Chondrocyte (in vitro differentiated cells): ENCODE measurements at places on chromosomes 5 and 9. TPM values are rescaled to one million over a fixed set of nuclear protein-coding genes. Genes with fewer than 3 reads are reported as not detected.

The CCDC187 gene
- not detected in 3 replicates for total RNA-seq

The ERCC6L2 gene
- 34.9 to 41.1 TPM (median 35.8 TPM) in 3 replicates for total RNA-seq

The GFM2 gene
- total RNA-seq: 17.0 to 28.5 TPM (median 18.2 TPM) in 3 replicates

DNA sequence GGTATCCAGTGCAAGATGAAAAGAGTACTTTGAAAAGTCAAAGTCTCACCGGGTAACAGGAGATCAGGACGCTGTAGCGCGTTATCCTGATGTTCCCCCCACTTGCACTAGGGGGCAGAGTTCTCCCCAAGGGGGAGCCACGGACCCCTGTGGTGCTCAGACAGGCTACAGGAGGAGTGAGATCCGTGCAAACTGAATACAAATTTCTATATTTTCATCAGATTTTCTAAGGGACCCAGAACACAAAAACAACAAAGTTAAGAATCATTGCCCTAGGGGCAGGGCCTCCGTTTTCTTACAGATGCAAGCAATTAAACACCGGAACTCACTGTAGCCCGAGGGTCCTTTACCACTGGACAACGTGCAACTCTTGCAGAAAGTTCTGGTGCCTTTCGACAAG is 2.0 kb downstream of the MYO10 start:
- H3K27ac ChIP-seq: peak overlapping the region; percentile 43
- DNase-seq: no peak
- H3K36me3 ChIP-seq: no peaks in the 10 kb centered on the region
- H3K4me1 ChIP-seq: peaks cover 58% of the 10 kb centered on the region
- peak overlapping the region; percentile 93 for H3K4me3 ChIP-seq
- H3K27me3 ChIP-seq: peaks cover 17% of the 10 kb centered on the region

DNA sequence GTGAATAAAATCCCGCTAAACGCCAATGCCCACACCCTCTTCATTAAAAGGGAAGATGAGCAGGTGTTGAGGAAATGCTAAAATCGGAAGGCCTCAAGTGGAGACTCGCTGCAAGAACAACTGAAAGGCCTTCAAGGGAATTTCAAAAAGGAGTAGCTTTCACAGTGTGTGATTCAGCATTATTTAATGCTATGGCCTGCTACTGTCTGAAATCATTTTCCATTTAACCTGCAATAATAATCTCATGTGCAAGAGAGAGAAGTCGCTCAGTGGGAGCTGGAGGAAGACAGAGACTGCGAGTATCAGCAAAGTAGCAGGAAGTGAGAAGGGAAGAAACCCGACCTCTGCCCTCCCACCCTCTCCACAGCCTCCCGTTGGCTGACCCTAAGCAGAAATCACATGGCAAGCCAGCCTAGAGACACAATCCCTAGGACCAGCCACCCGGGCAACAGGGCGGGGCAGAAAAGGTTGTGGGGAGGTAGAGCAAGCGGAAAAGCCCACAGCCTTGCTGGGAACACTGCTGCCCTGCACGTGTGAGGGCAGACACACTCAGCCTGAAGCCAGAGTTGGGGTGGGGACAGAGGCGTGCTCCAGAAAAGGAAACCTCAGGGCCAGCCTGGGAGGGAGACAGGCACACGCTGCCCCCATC is 39.9 kb upstream of the CTSL start:
- peaks cover 22% of the 10 kb centered on the region for H3K4me1 ChIP-seq
- DNase-seq: no peak
- H3K4me3 ChIP-seq: no peak overlapping the region
- peak overlapping the region; percentile 42 for H3K27ac ChIP-seq

- DNase-seq: no peak
- no peak overlapping the region for H3K4me3 ChIP-seq
- no peaks in the 10 kb centered on the region for H3K36me3 ChIP-seq
- H3K27me3 ChIP-seq: no peaks in the 10 kb centered on the region
These were observed 4.9 kb upstream of the TBCA start for GRCh38 chr5:77781076-77781475.

- H3K4me3 ChIP-seq: no peak overlapping the region
- H3K27me3 ChIP-seq: no peaks in the 10 kb centered on the region
- no peak for DNase-seq
- H3K4me1 ChIP-seq: peaks cover 36% of the 10 kb centered on the region
- H3K36me3 ChIP-seq: no peaks in the 10 kb centered on the region
- H3K27ac ChIP-seq: no peak overlapping the region
These were observed 1.6 kb downstream of the FASTKD3 start for GRCh38 chr5:7867260-7867659.

DNA sequence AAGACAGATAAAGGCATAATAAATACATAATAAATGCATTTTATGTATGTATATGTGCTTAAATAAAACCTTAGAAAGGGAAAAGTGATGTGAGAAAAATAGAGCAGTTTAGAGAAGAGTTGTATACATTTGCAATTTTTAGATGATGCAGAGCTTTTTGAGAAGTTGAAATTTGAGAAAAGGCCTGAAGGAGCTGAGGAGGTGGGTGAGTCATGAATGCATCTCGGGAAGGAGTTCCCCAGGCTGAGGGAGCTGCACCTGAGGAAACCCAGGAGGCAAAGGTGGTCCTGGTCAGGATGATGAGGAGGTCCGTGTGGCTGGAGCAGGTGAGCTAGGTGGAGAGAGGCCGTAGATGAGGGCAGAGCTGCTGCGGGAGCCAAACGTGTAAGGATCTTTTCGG is 17.4 kb upstream of the CD180 start:
- H3K4me1 ChIP-seq: peaks cover 27% of the 10 kb centered on the region
- no peaks in the 10 kb centered on the region for H3K36me3 ChIP-seq
- no peak overlapping the region for H3K4me3 ChIP-seq
- H3K27me3 ChIP-seq: no peaks in the 10 kb centered on the region
- no peak for DNase-seq

DNA sequence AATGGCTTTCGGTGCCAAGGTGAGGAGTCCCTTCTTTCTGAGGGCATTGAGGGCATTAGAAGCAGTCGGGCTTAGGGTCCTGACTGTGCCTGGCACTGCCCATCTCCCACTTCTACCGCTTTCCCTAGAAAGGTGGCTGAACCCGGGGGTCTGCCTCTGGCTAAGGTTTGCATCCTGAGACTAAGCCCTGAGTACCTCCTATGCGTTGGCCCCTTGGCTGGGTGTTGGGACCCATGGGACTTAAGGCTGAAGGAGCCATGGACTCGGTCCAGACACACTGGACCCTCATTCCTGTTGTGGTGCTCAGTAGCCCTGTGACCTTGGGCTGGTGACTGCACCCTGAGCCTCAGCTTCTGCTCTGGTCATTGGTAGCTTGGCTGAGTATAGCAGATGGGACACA is 23.9 kb downstream of the DAB2IP start:
- peaks cover 7% of the 10 kb centered on the region for H3K36me3 ChIP-seq
- no peak overlapping the region for H3K27ac ChIP-seq
- no peak for DNase-seq
- H3K27me3 ChIP-seq: no peaks in the 10 kb centered on the region

DNA sequence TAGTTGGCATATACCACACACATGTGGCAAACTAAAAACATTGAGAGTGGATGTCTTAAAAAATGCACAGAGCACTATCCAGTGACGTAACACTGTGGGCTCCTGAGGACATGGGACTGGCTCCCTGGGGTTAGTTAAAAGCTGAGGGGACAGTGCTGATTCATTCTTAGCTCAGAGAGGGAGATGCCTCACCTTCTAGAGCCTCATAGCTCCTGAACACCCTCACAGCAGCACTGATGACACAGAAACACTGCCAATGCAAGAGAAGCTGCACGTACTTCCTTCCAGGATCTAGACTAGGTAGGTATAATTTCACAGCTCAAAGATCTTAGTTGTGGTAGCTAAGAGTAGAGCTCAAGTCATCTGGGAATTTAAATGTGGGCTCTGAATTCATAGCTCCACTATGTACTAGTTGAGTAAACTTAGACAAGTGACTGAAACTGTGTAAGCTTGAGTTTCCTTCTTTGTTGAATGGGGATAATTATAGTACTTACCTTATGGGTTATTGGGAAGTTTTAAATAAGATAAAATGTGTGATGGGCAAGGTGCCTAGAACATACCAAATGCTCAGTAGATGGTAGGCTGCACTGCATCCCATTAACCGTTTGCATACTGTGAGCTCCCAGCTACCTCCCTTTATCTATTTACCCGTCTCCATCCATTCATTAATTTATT is 279.9 kb downstream of the ASTN2 start:
- peaks cover 4% of the 10 kb centered on the region for H3K27me3 ChIP-seq
- no peak for DNase-seq
- no peak overlapping the region for H3K4me3 ChIP-seq
- H3K4me1 ChIP-seq: no peaks in the 10 kb centered on the region

DNA sequence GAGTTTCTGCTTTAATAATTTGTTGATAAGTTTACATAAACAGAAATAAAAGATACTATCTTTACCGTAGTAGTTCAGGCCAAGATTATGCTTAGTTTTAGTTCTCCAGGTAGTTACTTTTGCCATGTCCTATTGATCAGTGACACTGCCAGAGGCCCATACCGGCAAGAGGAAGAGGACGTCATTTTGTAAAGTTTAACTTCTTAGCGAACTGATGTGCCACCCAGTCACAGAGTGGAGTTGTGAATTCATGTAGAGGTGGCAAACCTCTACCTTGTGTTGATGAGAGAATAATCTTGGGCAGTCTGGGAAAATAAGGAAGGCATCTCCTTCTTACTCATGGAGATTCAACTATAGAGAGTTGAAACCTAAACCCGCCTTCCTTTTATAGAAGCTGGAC is 21.8 kb downstream of the RGMB start:
- no peak overlapping the region for H3K27ac ChIP-seq
- DNase-seq: no peak
- no peaks in the 10 kb centered on the region for H3K27me3 ChIP-seq
- no peak overlapping the region for H3K4me3 ChIP-seq
- peaks cover 17% of the 10 kb centered on the region for H3K36me3 ChIP-seq
- peaks cover 36% of the 10 kb centered on the region for H3K4me1 ChIP-seq

DNA sequence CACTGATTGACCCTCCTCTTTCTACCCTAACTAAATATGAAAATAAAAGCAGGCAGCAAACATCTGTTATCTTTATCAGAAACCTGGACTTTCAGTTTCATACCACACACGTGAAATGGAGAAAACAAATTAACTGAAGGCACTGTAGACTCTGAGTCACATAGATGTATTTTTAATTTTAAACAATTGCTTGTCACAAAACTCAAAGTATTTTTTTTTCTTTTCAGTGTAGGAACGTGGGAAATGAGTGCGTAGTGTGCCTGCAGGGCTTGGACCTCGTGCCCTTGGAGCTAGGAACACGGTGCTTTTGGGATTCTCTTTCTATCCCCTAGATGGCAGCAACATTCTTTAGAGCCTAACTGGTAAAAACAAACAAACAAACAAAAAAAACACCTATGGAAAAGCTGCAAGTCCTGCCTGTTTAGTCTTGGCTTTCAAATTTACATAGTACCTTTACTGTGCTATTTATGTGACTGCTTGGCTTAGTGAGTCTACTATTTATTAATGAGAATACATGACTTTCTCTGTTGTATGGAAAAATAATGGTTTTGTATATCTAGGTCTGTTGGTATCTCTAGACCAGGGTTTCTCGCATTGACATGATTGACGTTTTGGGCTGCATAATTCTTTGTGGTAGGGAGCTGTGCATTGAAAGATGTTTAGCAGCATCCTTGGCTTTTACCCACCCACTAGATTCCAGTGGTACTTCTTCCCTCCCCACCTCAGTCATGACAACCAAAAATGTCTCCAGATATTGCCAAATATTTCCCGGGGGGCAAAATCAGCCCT is 16.8 kb upstream of the ACTBL2 start:
- H3K27ac ChIP-seq: no peak overlapping the region
- no peaks in the 10 kb centered on the region for H3K36me3 ChIP-seq
- H3K4me3 ChIP-seq: no peak overlapping the region
- H3K27me3 ChIP-seq: no peaks in the 10 kb centered on the region
- DNase-seq: no peak

DNA sequence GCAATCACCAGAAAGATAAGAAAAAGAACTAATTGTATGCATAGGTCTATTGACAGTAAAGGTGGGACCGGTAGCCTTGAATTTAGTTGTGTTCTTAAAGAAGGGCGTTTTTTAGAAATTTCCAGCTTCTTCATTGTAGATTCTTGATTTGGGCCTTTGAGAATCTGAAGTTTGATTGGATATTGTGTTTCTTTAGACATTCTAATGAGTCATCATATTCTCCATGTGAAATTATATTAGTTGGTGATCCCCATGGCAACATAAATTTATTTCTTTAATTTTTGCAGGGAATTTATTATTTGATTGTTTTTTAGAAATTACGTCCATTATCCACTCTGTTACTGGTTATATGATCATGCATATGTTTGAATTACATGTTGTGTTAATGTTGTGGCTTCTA is 63.6 kb downstream of the MAN2A1 start:
- no peak overlapping the region for H3K27ac ChIP-seq
- peaks cover 17% of the 10 kb centered on the region for H3K36me3 ChIP-seq
- peaks cover 25% of the 10 kb centered on the region for H3K4me1 ChIP-seq
- DNase-seq: no peak
- H3K4me3 ChIP-seq: no peak overlapping the region

GRCh38 chr5:176535101-176535663 is 2.0 kb downstream of the RNF44 start:
- no peak for DNase-seq
- peak overlapping the region; percentile 91 for H3K4me3 ChIP-seq
- H3K4me1 ChIP-seq: peaks cover 43% of the 10 kb centered on the region
- H3K36me3 ChIP-seq: peaks cover 2% of the 10 kb centered on the region
- no peaks in the 10 kb centered on the region for H3K27me3 ChIP-seq

GRCh38 chr5:148374690-148375360 is 8.9 kb upstream of the FBXO38 start:
- no peak for DNase-seq
- H3K27me3 ChIP-seq: no peaks in the 10 kb centered on the region
- H3K4me1 ChIP-seq: peaks cover 3% of the 10 kb centered on the region
- no peaks in the 10 kb centered on the region for H3K36me3 ChIP-seq
- H3K27ac ChIP-seq: no peak overlapping the region
- H3K4me3 ChIP-seq: no peak overlapping the region

DNA sequence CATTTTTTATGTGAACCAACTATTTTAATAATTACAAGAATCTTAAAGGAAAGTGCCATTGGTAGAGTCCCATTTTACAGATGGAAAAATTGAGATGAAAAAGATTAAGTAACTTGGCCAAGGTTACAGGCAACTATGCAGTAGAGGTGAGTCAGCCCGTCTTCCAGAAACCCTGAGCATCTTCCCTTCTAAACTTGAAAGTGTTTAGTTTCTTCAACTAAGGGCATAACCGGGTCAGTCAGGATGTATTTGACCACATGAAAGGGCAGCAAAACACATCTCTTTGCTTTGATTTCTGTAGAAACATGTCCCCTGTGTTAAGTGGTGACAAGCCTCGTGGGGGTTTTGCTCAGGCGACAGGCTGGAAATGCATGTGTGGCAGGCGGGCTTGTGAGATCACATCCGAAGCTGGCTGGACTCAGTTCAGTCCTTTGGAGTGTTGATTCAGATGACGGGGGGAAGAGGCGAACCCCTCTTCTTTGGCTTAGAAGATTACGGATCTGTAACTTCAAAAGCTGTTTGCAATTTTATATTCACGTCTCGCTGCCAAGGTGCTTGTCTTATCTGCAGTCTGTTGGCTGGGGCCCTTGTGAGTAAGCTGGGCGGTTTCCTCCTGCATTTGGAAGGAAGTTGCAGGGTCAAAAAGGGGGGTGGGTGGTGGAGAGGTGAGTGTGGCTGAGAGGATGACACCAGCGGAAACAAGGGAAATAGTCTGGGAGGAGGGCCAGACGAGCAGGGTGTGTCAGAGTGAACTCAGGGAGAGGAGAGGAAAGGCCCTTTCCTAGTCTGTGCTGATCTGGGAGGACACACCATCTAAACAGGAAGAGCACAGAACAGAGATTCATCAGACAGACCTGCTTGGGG is 78.9 kb upstream of the RPS23 start:
- peaks cover 51% of the 10 kb centered on the region for H3K4me1 ChIP-seq
- peak overlapping the region; percentile 64 for H3K27ac ChIP-seq
- H3K27me3 ChIP-seq: no peaks in the 10 kb centered on the region
- no peak overlapping the region for H3K4me3 ChIP-seq
- H3K36me3 ChIP-seq: no peaks in the 10 kb centered on the region
- DNase-seq: no peak
